A549 treated with DMSO at 1 μM for 4 hours (cell line): ENCODE measurements at places on chromosomes 3 and 15. TPM values are rescaled to one million over a fixed set of nuclear protein-coding genes. Genes with fewer than 3 reads are reported as not detected.

DPPA2 gene
- total RNA-seq: not detected in 5 replicates

CX3CR1 gene
- total RNA-seq: 0.09 to 0.25 TPM in 2 of 5 replicates, not detected in the others

LEKR1 gene
- 0.39 to 1.1 TPM (median 1.0 TPM) in 5 replicates for total RNA-seq

STARD5 gene
- total RNA-seq: 1.6 to 2.2 TPM (median 1.9 TPM) in 5 replicates

STOML1 gene
- total RNA-seq: 9.4 to 13.0 TPM (median 11.4 TPM) in 5 replicates

STAC gene
- total RNA-seq: 1.8 to 3.1 TPM (median 2.8 TPM) in 5 replicates

GRIP2 gene
- 1.00 to 2.3 TPM (median 1.9 TPM) in 5 replicates for total RNA-seq

RBP2 gene
- total RNA-seq: not detected in 5 replicates

EPHA3 gene
- total RNA-seq: not detected in 5 replicates

EXD1 gene
- 0.07 TPM in 1 of 5 replicates, not detected in the others for total RNA-seq

ONECUT1 gene
- 0.10 to 0.35 TPM (median 0.29 TPM) in 5 replicates for total RNA-seq

GASK1A gene
- total RNA-seq: not detected in 5 replicates

LRRC34 gene
- total RNA-seq: not detected in 5 replicates

CAMK1 gene
- 13.0 to 18.9 TPM (median 16.3 TPM) in 5 replicates for total RNA-seq

C15orf62 gene
- total RNA-seq: 0.07 to 0.14 TPM (median 0.12 TPM) in 4 of 5 replicates, not detected in the other

PLSCR2 gene
- total RNA-seq: 0.21 TPM in 1 of 5 replicates, not detected in the others

PLSCR5 gene
- total RNA-seq: not detected in 5 replicates

PAQR5 gene
- 79.0 to 125 TPM (median 119 TPM) in 5 replicates for total RNA-seq

SLC24A5 gene
- total RNA-seq: not detected in 5 replicates

BOC gene
- 6.9 to 8.7 TPM (median 7.5 TPM) in 5 replicates for total RNA-seq

COL6A5 gene
- not detected in 5 replicates for total RNA-seq
